ENCODE measurements at places on chromosomes 7 and 10.

- DNase-seq: no peak
Measured at GRCh38 chr7:11489280-11489679, 342.7 kb downstream of the THSD7A start.

DNA sequence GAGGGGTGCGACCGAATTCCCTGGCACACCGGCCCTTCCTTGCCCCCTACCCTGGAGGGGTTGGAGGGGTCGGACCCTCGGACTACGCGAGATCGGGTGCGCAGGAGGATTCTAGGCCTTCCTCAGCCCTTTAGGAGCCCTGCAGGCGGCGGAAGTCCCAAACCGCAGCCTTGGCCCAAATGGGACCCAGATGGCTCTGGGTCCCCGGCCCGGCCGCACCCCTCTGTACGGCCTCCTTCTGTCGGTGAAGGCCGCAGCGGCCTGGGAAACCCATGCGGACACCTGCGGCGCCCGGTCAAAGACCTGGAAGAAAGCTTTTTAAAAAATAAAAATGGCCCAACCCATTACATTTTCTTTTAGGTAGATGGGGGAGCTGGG, 2.4 kb upstream of the VAX1 start:
- no peak for DNase-seq

DNA sequence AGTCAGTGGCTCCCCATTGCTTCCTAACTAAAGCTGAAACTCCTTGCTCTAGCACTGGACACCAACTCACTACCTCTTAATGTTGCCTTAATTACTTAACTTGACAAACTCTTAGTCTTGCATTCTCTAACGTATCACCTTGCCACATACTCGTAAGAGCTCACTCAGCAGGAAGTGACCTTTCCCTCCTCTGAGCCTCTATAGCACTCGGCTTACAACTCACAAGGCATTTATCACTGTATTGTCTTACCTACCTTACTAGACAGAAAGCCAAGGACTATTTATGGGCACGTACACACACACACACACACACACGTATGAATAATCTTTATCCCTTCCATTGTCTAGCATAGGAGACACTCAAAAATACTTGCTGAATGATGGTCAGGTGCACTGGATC, 21.2 kb downstream of the CEP41 start:
- no peak for DNase-seq

DNA sequence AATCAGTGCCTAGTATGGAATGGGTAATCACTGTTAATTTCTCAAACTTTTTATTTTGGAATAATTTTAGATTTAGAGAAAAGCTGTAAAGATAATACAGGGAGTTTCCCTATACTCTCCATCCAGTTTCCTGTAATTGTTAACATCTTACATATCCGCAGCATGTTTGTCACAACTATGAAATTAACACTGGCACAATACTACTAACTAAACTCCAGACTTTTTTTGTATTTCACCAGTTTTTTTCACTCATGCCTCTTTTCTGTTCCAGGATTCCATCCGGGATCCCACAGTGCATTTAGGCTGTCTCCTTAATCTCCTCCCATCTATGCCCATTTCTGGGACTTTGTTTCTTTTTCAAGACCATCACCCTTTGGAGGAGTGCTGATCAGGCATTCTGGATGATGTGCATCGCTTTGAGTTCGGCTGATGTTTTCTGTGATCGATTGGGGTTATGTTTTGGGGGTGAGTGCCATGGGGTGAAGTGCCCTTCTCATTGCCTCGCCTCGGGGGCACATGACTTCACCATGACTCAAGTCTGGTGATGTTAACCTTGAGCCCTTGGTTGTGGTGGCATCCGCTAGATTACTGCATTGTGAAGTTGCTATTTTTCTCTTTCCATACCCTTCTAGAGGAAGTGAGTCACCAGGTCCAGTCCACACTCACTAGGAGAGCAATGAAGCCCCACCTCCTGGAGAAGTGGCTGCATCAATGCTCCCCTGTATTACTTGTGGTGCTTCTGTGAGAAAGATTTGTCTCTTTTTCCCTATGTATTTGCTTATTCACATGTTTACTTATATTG, 43.9 kb upstream of the GRB10 start:
- no peak for DNase-seq

DNA sequence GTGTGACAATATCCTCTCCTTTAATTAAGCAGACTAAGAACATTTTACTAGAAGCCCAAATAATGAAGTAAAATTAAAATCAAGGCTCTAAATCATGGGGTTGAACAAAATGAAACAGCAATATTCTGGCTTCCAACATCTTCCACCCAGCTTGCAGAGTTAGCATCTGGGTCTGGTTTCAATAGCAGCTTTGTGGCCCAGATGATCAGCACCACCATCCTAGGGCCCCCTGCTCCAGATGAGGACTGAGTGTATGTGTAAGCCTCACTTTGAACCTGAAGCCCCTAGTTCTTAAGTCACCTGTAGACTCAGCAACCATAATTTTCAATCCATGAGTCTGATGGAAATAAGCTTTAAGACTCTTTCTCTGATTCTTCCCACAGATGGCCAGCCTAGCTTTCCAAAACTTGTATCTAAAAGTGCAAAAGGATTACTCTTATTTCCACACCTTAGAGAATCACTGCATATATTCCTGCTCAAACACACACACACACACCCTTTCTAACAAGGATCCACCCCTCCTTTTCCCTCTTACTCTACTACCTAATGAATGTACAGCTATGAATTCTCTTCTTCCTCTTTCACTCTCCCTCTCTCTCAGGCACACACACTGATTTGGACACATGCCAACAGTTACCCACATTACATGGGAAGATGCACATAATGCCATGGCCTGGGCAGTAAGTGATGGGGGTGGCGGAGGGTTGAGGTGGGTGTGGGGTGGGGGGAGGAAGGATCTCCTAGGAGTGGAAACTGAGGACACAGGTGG, 3.5 kb downstream of the DENND11 start:
- DNase-seq: no peak

DNA sequence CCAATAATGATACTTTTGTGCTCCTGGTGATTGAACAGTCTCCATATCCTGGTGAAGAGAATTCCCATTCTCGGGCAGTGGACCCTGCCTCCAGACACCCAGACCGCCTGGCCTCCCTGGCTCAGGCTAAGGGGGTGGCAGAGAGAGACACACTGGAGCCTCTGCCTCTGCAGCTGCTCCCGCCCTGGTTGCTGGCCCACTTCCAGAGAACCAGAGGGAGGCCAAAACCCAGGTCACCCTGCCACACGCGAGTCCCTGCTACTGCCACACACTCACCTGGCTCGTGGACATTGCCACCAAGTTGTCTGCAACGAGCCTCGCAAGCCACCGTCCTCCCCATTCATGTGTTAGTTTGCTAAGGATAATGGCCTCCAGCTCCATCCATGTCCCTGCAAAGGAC, 221.8 kb downstream of the HPSE2 start:
- no peak for DNase-seq

- no peak for DNase-seq
Measured at GRCh38 chr7:137852108-137852507, 5.3 kb upstream of the DGKI start.

- no peak for DNase-seq
Measured at GRCh38 chr10:88794731-88795130, 7.8 kb upstream of the LIPM start.

DNA sequence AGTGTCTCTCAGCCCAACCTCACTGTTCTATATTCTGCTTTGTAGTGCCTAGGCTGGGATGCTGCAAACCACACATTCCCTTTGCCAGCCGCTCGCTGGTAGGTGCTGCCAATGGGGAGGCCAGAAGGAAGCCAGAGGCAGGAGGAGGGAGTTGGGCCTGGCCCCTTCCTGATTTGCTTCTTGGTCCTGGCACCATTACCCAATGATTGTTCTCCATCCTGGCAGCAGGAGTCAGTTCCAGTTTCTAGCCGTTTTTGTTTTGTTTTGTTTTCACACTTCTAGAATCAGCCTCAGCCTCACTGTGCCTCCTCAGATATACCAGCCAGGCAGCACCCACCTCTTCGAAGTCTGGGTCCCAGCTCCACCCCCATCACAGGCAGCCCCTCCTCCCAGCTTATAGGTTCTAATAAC, 27.4 kb upstream of the LOXL4 start:
- DNase-seq: no peak

DNA sequence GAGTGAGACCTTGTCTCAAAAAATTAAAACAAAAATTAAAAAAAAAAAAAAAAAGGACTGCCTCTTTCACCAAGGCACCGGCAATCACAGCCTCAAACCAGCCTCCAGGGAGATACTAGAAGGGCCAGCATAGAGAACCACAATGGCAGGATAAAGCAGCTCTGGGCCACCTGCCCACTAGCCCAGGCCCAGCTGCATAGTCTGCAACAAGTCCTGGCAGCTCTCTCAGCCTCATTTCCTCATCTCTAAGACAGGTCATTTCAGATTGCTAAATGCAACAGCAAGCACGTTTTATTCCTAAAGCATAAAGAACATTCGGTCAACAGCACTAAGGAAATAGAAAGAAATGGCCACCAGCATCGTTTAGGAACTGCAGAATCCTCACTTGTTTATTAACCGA, 28.8 kb downstream of the XPNPEP1 start:
- DNase-seq: no peak

GRCh38 chr7:116573541-116573940, 48.7 kb downstream of the CAV1 start:
- no peak for DNase-seq

GRCh38 chr7:148011753-148012152, 578.8 kb upstream of the C7orf33 start:
- no peak for DNase-seq

Data from esophagus squamous epithelium (tissue), 5 donors.